ENCODE measurements at places on chromosomes 2 and 18.

DNA sequence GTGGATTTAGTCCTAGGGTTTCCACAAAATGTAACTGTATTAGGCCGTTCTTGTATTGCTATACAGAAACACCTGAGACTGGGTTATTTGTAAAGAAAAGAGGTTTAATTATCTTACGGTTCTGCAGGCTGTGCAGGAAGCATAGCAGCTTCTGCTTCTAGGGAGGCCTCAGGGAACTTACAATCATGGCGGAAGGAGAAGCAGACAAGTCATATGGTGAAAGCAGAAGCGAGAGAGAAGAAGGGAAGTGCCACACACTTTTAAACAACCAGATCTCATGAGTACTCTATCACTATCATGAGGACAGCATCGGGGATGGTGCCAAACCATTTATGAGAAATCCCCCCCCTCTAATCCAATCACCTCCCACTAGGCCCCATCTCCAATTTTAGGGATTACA is 9.5 kb upstream of the CCDC68 start:
- no peak for DNase-seq

DNA sequence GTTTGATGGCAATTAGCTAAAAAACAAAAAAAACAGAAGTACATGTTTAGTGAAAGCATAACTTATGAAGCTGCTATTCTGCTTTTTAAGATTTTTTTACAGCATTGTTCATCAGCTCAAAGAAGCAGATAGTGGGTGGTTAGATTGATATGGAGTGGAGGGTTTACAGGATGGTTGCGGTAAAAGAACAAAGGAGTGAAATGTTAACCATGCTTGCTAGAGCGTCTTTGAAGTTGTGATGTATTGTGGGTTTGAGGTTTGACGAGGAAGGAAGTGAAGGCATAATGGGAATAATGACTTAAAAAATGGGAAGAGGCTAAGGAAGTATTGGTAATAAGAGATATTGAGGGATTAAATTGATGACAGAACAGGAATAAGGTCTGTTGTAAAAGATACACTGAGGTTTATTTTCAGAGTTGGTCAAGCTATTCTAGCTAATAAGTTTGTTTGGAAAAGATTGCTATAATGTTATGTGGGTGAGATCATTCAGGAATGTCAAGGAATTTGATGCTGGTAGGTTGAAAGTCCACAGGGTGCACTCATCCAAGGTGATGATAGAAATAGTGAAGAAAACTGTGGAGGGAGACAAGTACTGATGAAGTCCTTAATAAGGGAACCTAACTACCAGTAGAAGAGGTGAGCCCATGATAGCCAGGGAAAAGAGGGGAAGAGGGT is 14.6 kb downstream of the SPOPL start:
- no peak for DNase-seq

- no peak for DNase-seq
These were observed 406.1 kb upstream of the SOX11 start for GRCh38 chr2:5285872-5286769.

DNA sequence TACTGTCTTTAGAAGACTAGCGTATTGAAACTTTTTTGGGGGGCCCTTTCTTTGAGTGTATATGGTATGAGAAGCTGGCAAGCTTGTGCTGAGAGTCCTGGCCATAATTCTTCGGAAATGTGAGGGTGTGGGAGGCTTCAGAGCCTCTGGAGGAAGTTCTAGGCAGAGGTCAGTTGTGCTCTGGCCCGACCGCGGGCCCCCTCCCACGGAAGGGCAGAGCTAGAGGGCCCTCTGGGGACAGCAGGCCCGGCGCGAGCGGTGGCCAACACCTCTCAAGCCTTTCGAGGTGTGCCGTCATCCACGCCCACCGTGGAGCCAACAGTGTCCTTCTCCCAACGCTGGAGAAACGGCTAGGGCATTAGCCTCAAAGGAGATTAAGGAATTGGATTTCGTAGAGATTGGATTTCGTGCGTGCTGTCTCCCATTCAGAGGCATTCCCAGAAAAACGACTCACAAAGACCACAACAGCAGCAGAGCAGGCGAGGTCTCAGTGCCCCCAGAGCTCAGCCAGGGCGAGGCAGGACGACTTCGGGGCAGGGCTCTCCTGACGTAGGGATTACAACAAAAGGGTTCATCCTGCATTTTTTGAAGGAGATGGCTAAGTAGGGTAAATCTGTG is 2.2 kb upstream of the MTCL1 start:
- DNase-seq: no peak

- DNase-seq: no peak
These were observed 22.6 kb downstream of the BCL2L11 start for GRCh38 chr2:111143107-111143842.

GRCh38 chr2:61775956-61776570 is 77.8 kb downstream of the FAM161A start:
- no peak for DNase-seq

DNA sequence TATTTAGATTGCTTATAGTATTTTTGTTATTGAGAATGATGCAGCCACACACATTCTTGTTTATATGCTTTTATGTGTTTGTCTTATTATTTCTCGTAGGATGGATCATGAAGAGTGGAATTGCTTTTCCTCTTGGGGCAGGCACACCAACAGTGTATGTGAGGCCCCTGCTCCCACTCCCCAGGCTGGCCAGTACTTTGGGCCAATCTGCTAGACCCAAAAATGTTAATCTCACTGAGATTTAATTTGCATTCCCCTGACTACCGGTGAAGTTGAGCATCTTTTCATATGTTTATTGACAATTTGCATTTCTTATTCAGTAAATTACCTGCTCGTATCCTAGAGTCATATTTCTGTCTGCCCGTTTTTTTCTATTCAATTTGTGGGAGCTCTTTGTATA is 4.7 kb upstream of the MYCN start:
- DNase-seq: no peak

DNA sequence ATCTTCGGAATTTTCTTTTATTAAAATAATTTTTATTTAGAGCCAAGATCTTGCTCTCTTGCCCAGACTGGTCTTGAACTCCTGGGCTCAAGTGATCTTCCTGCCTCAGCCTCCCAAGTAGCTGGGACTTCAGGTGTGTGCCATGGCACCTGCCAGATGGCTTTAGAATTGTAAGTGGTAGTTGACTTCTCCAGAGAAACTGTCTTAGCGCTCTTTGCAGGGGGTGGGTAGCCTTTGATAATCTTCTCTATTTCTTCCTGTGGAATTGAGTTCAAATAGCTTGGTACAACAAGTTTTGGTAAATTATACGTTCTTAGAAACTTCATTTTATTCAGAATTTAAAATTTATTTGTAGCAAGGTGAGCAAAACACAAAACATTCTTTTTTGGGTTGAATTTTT is 113.3 kb downstream of the LDLRAD4 start:
- DNase-seq: no peak

DNA sequence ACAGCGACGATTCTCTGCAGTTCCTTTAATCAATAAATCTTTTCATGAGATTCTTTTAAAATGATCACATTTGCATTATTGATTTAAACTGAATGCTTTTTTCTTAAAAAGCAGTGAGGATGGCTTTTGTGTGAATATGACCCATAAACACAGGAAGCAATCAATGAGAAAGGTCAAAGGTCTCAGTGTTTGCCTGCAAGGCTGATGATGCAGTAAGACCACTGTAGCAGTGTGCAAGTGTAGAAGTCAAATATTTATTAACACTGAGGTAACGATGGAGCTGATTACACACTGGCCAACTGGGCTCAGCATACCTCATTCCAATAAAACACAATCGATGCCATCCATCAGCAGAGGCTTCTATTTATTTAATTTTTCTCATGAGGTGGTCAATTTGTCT is 633.5 kb downstream of the DCDC2C start:
- no peak for DNase-seq

GRCh38 chr2:210593166-210593565 is 36.8 kb downstream of the CPS1 start:
- no peak for DNase-seq

GRCh38 chr2:67260343-67261277 is 136.5 kb upstream of the ETAA1 start:
- peak; percentile 69 for DNase-seq

DNA sequence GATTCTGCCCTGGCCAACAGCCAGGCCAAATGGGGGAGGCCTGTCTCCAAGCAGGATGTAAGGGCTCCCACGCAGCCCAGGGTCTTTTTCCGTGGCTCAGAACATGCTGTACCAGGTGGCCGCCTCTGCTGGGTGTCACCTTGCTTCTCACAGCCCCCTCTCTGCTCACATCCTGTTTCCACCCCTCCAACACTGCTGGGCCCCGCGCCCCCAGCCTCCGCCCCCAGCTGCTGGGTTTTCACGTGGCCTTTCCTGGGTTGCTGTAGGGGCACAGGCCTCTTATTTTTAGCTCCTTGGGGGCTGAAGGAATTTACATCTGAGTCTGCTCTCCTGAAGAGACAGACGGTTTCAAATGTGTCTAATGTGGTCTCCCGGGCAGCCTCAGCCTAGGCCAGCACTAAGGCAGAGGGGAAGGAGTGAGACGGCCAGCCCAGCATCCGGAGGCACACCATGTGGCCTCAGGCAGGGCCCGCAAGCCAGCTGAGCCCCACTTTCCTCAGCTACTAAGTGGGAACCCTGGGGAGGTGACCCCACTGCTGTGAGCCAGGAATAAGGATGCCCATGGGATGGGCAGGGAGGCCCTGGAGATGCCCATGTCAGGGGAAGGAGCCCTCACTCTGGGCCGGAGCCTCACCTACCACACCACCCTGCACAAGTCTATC is 18.7 kb upstream of the DUSP2 start:
- DNase-seq: no peak

DNA sequence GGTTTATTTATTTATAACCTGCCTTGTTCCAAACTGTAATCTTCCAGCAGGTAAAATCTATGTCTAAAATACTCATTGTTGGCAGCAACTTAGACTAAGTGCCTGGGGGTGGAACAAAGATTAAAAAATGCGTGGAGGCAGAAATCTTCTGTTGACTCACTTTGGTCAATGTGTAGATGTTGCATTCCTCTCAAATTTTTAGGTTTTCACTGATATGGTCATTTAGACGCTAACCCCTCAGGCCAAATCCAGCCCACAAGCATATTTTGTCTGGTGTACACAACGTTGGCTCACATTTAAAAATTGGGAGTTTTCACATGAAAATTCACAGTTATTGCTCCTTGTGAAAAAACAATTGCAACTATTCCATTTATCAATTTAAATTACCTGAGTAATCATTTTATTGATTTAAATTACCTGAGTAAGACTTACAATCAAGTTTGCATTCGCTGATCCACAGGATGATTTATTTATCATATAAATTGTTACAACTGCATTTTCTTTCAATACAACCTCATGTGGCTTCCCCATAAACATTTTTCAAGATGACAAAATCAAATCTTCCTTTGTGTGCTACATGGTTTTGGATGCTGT is 564.2 kb downstream of the TSN start:
- DNase-seq: no peak
